ENCODE measurements at places on chromosomes 1 and 21.

DNA sequence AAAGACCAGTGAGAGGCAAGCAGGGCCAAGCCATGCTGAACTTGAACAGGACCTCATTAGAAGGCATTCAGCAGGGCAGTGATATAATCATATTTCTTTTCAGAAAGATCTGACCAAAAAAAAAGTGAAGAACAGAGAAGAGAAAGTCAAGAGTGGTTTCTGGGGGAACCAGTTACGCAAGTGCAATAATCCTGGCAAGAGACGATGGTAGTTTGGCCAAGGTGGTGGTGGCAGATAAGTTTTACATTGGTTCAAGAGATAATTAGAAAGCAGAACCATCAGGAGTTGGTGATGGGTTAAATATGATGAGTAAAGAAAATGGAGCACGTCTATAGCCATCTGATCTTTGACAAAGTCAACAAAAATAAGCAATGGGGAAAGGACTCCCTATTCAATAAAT lies 54.3 kb downstream of the ZSWIM5 start:
- no peak for DNase-seq

DNA sequence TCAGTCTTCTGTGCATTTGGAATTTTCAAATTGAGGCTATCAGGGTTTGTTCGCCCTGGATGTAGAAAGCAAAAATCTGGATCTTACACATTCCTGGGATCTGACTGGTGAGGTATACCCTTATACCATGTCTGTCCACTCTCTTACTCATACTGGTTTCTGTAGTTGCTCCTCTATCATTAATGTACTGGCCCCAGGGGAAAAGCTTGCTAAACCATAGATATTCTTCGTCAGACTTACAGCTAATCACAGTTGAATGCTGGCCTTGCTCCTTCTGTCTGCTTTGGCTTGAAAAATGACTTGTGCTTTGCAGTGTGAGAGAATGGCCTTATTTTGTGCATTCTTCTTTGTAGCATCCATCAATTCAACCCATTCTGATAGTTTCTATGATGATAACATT lies 30.5 kb downstream of the TBCE start:
- DNase-seq = peak; percentile 96

DNA sequence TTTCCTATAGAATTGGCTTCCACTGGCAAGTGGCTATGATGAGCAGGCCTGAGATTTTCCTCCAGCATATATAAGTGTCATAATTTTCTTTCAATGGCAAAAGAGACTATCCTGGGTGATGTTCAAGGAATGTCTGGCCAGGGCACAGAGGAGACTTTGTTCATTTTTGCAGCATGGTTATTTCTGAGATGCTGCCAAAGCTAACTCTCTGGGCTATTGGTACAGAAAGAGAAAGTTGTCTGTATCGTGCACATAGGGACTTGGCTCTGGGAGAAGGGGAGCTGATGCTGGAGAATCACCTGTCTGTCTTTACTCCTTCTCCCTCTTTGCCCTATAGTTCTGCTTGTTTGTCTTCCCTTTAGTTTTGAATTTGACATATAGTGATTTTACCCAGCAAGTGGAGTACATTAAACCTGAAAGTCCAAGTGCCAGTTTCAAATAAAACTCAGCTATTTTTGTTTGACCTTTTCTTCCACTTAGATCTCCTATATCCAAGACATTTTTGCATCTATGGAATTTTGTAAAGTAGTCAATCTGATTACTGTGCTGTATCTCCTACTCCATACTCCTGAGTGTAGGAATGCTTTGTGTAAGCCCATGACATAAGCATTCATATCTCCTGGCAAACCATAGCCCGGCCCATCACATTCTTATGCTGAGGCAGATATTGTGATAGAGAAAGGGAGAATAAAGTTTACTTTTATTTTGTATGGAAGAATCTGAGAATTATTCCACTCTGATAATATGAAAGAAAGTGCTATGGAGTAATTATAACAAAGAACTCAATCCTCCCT lies 3.9 kb downstream of the FNDC7 start:
- no peak for DNase-seq

- no peak for DNase-seq
Measured at GRCh38 chr1:87743256-87743655, 414.6 kb downstream of the LMO4 start.
